ENCODE measurements at places on chromosomes 2 and 18.

- no peak for DNase-seq
These were observed 2.6 kb upstream of the LIMS1 start for GRCh38 chr2:108531674-108532055.

- no peak for DNase-seq
These were observed 138.7 kb upstream of the PID1 start for GRCh38 chr2:229409751-229410181.

DNA sequence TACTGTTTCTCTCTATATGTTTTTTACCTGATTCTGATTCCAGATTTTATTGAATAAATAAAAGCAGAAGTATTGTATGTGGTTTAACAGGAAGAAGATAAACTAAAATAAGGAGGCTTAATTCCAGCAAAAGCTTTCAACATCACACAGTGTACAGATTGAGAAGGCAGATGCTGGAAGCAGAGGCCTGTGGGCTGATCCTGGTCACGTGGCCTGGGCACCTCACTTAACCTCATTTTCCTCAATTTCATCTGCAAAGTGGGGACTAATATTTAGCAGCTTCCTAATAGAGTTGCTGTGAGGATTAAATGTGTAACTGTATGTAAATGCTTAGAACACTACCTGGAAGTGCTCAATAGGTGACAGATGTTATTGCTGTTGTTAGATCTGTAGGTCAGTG lies 58.0 kb downstream of the CDCA7 start:
- no peak for DNase-seq

DNA sequence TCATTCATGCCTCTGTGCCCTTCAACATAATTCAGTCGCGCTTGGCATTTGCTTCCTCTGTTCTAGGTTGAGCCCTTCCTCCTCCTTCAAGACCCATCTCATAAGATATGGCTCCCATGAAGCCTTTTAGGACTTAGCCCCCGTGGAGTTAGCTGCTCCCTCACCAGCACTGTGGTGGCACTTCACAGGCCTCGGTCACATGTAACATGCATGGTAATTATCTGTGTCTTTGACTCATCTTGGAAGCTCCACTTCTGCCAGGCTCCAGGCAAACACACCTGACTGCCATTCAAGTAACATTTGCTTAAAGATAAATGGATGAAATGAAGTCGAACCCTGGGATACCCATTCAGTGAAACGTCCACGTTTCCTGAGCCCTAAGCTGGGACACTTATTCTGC lies 484.7 kb downstream of the EIPR1 start:
- no peak for DNase-seq

GRCh38 chr2:190382851-190383250 lies 25.3 kb upstream of the MFSD6 start:
- DNase-seq, result no peak

GRCh38 chr2:179613299-179613651 lies 248.1 kb downstream of the ZNF385B start:
- DNase-seq, result no peak

- DNase-seq, result no peak
These were observed 196.3 kb downstream of the CTIF start for GRCh38 chr18:48735080-48735676.

GRCh38 chr2:216286616-216287231 lies 85.6 kb downstream of the MARCHF4 start:
- DNase-seq, result no peak

- no peak for DNase-seq
These were observed 167.4 kb downstream of the THSD7B start for GRCh38 chr2:136932700-136933099.

GRCh38 chr18:46334868-46335281 lies 230.7 kb downstream of the HAUS1 start:
- DNase-seq, result no peak

DNA sequence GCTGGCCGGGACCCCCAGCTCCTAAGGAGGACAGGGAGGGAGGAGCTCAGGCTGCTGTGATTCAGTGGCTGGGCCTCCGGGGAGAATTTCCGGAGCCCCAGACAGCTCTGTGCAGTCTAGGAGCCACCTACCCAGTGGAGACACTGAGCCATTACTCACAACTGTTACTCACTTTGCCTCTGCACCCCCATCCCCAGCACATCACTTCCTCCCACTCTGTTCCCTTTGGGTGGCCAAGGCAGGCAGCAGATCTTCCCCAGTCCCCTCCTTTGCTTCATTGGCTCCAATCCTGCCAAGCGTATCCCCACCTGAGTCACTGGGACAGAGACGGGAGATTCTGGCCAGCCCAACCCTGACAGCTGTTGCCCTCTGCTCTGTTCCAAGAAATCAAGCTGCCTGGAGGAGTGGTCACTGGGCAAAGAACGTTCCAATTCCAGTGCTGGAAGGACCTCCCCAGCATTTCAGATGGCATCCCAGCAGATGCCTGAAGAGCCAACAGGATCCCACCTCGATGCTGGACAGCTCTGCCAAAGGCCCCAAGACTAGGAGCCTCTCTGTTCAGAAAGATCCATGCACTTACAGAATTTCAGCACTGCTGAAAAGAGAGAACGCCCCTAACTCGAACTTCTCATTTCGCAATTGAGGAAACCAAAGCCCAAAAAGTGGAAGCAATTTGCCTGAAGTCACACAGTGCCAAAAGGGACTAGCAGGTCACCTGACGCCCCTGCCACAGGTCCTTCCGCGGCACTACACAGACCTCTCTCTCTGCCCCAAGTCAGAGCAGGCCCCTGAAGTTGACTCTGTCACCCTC lies 68.3 kb downstream of the TNS1 start:
- no peak for DNase-seq

DNA sequence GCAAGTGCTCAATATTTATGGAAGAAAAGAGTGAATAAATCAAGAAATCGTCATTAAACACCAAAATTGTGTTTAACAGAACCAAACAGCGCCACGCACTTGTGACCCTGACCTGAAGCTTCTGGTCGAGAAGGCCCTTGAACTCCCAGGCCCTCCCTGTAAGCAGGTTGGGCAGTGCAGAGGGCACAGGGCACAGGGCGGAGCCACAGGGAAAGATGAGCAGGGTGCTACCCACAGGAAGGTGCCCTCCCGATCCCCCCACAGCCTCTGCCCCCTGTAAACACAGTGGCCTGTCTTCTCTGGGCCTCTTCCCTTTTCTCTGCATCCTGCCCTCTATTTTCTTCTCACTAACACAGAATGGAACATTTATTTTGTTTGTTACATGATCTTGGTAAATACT lies 16.9 kb upstream of the TUBB6 start:
- no peak for DNase-seq

DNA sequence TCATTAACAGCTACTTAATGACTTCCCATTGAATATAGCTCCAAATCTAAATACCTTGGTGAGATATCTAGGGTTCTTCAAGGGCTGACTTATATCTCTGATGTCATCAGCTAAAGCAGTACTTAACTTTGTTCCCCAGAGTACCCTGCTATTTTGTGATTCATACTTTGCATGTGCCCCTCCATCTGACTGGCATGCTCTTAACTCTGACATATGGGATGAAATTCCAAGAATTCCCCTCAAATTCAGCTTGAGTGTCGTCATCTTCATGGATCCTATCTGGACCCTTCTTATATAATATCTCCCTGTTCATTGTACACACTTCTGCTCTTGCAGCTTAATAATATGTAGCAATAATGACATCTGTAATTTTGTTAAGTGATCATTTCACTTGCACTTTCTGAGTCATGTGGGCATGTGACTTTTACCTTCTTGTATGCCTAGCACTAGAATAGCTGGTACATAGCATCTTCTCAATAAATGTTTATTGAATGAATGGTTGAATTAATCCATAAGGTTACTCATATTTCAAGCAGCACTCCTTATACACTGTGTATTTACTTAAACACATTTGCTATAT lies 172.9 kb downstream of the WDR7 start:
- DNase-seq, result no peak

Data from left renal cortex interstitium (tissue), 4 donors.